ENCODE measurements at places on chromosomes 7 and 10.

GRCh38 chr10:58666024-58666423 is 153.4 kb downstream of the BICC1 start:
- peak; percentile 41 for DNase-seq
- H3K27me3 ChIP-seq: no peaks in the 10 kb centered on the region

DNA sequence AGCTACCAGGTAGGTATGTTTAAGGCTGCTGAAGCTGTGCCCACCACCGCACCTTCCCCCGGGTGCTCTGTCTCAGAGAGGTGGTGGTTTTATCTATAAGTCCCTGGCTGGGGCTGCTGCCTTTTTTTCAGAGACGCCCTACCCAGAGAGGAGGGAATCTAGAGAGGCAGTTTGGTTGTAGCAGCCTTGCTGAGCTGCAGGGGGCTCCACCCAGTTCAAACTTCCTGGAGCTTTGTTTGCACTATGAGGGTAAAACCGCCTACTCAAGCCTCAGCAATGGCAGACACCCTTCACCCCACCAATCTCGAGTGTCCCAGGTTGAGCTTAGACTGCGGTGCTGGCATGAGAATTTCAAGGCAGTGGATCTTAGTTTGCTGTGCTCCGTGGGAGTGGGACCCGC is 43.6 kb upstream of the CYP2C18 start:
- H3K4me3 ChIP-seq: no peak overlapping the region
- no peak for DNase-seq
- no peaks in the 10 kb centered on the region for H3K36me3 ChIP-seq
- H3K27ac ChIP-seq: no peak overlapping the region
- no peaks in the 10 kb centered on the region for H3K4me1 ChIP-seq
- H3K27me3 ChIP-seq: no peaks in the 10 kb centered on the region

DNA sequence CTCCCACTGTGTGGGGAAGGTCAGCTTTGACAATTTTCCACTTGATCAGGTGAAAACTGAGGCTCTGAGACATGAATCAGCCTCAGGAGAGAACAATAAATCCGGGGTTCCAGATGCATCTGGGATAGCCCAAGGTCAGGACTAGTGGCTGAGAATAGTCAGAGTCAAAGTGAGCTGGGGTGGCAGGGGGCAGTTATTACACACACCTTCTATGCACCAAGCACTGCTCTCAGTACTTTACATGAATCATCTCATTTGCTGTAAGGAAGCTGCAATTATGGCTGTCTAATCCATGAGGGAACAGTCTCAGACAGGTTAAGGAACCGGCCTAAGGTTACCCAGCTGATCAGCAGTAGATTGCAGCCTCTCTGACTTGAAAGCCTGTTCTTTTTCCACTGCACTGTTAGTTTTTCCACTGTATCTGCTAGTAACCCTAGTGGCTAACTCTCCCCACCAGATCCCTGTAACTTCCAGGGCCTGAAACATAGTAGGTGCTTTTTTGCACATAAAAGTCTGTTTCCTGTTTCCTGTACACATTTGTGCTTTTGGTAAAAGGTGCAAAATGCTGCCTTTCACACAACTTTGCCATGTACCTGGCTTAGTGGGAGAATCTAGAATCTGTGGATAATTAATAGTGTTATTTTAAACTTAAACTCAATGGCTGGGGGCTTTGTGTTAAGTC is 125.9 kb downstream of the EMX2 start:
- peaks cover under 1% of the 10 kb centered on the region for H3K4me1 ChIP-seq
- no peak for DNase-seq
- H3K36me3 ChIP-seq: no peaks in the 10 kb centered on the region
- no peak overlapping the region for H3K27ac ChIP-seq
- H3K4me3 ChIP-seq: no peak overlapping the region
- H3K27me3 ChIP-seq: peaks cover 3% of the 10 kb centered on the region

GRCh38 chr10:12750526-12751201 is 250.8 kb downstream of the CCDC3 start:
- peak overlapping the region; percentile 49 for H3K27ac ChIP-seq
- H3K4me1 ChIP-seq: peaks cover 19% of the 10 kb centered on the region
- H3K27me3 ChIP-seq: no peaks in the 10 kb centered on the region
- no peaks in the 10 kb centered on the region for H3K36me3 ChIP-seq
- peak; percentile 47 for DNase-seq
- no peak overlapping the region for H3K4me3 ChIP-seq

- no peaks in the 10 kb centered on the region for H3K4me1 ChIP-seq
- H3K4me3 ChIP-seq: no peak overlapping the region
- DNase-seq: no peak
Observed at GRCh38 chr7:100561491-100562194, 12.1 kb downstream of the SAP25 start.

DNA sequence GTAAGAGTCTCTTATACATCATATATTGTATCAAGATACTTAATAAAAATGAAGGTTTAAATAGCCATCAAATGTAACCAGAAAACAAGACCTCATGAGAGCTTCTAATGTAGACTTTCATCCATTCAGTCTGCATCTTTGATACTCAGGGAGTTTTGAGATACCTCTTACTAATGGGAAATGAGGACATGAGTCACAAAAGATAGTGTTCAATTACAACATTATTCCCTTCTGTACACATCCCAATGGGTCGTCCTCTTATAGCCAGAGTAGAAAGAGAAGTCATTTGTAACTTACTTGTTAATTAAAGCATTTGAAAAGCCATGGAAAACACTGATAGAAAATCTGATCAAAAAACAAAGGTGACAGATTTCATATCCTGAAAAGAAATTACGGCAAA is 19.4 kb downstream of the SHTN1 start:
- H3K36me3 ChIP-seq: no peaks in the 10 kb centered on the region
- no peak overlapping the region for H3K27ac ChIP-seq
- DNase-seq: peak; percentile 31
- no peaks in the 10 kb centered on the region for H3K27me3 ChIP-seq
- no peaks in the 10 kb centered on the region for H3K4me1 ChIP-seq

GRCh38 chr10:71996592-71997371 is 32.6 kb downstream of the CHST3 start:
- H3K36me3 ChIP-seq: no peaks in the 10 kb centered on the region
- no peak overlapping the region for H3K27ac ChIP-seq
- H3K4me3 ChIP-seq: no peak overlapping the region
- H3K4me1 ChIP-seq: peaks cover 27% of the 10 kb centered on the region
- H3K27me3 ChIP-seq: no peaks in the 10 kb centered on the region

- no peaks in the 10 kb centered on the region for H3K36me3 ChIP-seq
- H3K27ac ChIP-seq: no peak overlapping the region
Observed at GRCh38 chr10:34967335-34967880, 122.7 kb downstream of the CUL2 start.

GRCh38 chr10:124992462-124993344 is 50.8 kb downstream of the ZRANB1 start:
- peak; percentile 38 for DNase-seq
- H3K27me3 ChIP-seq: no peaks in the 10 kb centered on the region
- peaks cover 38% of the 10 kb centered on the region for H3K36me3 ChIP-seq
- H3K4me3 ChIP-seq: no peak overlapping the region
- no peak overlapping the region for H3K27ac ChIP-seq

GRCh38 chr7:114934713-114935112 is 12.8 kb downstream of the MDFIC start:
- peaks cover 18% of the 10 kb centered on the region for H3K4me1 ChIP-seq
- DNase-seq: no peak
- H3K36me3 ChIP-seq: no peaks in the 10 kb centered on the region
- no peak overlapping the region for H3K4me3 ChIP-seq
- no peak overlapping the region for H3K27ac ChIP-seq

DNA sequence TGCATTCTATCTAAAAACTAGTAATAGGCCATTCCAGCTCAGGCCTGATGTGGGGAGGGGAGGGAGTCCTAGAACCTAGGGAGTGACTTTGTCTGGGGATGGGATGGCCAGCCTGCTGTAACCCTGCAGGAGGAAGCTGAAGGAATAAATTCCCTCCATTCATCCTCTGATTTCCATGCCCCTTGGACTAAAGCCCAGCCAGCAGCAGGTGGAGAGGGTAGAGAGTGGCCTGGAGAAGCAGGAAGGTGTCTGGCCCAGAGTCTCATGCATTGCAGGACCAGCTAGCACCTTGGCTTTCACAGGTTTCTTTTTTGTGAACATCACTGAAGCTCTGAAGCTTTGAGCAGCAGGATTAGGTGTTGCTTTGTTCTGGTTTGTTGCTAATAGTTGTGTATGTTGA is 32.8 kb upstream of the CDH23 start:
- no peaks in the 10 kb centered on the region for H3K36me3 ChIP-seq
- DNase-seq: no peak
- H3K27ac ChIP-seq: no peak overlapping the region
- peaks cover 7% of the 10 kb centered on the region for H3K4me1 ChIP-seq
- H3K27me3 ChIP-seq: no peaks in the 10 kb centered on the region
- no peak overlapping the region for H3K4me3 ChIP-seq

DNA sequence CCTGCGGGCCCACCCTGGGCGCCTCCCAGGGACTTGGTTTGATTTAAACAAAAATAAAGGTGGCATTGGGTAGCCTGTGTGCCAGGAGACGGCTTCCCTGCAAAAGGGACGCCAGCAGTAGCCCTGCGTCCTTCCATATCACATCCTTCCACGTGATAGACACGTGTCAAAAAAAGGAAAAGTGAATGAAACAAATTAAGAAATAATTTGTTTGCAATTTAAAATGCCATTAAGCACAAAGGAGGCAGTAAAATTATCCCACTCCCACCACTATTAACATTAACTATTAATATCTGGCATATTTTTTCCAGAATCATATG is 7.6 kb downstream of the TACR2 start:
- H3K4me3 ChIP-seq: peak overlapping the region; percentile 47
- H3K27ac ChIP-seq: peak overlapping the region; percentile 14
- H3K36me3 ChIP-seq: no peaks in the 10 kb centered on the region
- no peak for DNase-seq
- peaks cover 6% of the 10 kb centered on the region for H3K4me1 ChIP-seq
- no peaks in the 10 kb centered on the region for H3K27me3 ChIP-seq

DNA sequence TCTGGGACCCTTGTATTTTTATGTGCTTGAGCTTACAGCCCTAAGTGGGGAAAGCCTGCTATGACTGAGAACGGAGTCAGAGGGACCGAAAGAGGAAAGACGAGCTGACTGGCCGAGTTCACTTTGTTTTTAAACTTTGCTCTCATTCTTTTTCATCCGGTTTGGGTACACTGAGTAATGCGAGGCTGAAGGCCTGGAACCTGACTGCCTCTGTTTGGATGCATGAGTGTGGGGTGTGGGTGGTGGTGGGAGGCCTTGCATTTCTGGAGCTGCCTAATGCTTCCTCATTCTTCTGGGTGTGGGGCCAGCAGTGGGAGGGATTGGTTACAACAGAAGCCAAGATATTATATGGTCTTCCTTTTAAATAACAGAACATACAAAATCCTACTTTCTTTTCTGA is 155.5 kb downstream of the BUB3 start:
- peaks cover 7% of the 10 kb centered on the region for H3K4me1 ChIP-seq
- no peaks in the 10 kb centered on the region for H3K27me3 ChIP-seq
- H3K36me3 ChIP-seq: no peaks in the 10 kb centered on the region
- no peak overlapping the region for H3K4me3 ChIP-seq
- H3K27ac ChIP-seq: peak overlapping the region; percentile 52

- no peaks in the 10 kb centered on the region for H3K36me3 ChIP-seq
- no peak overlapping the region for H3K27ac ChIP-seq
- no peaks in the 10 kb centered on the region for H3K27me3 ChIP-seq
- no peak for DNase-seq
Observed at GRCh38 chr7:21568762-21569161, 25.9 kb downstream of the DNAH11 start.

All from astrocyte (in vitro differentiated cells and primary cell).